ENCODE measurements at places on chromosomes 13 and 19.

GRCh38 chr13:48950501-48950875 lies 25.2 kb upstream of the FNDC3A start:
- DNase-seq = no peak

DNA sequence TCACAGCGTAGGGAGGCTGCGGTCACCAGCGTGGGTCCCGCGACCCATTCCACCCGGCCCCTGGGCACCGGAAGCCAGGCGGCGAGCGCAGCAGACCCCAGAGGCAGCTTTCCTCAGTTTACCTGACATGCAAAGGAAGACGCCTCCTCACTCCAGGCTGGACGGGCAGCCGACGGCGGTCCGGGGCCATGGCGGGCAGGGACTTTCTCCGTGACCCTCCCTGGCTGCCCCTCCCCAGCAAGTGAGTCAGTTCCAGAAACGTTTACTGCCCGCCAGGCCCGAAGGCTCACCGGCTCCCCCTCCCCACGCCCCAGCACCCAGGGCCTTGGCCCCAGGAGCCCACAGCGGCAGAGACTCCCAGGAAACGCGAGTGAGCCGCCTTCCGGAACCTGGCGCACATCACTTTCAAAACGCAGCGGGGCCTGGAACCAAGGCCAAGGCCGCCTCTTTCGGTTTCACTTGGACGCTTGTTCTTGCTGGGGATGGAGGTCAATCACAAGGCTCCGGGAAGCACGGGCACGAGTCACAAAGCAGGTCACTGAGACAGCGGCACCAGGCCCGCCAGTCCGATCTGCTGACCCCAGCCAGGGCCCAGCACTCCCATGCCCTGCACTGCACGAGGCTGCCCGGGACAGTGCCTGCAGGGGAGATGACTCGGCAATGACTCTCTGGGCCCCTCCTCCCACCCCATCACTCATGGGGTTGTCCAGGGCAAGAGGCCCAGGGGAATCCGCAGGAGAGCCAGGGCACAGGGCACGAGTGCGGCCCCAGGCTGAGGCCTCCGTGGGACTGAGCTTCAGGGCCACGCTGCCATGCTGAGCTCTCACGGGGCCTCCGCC lies 5.3 kb downstream of the SBNO2 start:
- DNase-seq = no peak

DNA sequence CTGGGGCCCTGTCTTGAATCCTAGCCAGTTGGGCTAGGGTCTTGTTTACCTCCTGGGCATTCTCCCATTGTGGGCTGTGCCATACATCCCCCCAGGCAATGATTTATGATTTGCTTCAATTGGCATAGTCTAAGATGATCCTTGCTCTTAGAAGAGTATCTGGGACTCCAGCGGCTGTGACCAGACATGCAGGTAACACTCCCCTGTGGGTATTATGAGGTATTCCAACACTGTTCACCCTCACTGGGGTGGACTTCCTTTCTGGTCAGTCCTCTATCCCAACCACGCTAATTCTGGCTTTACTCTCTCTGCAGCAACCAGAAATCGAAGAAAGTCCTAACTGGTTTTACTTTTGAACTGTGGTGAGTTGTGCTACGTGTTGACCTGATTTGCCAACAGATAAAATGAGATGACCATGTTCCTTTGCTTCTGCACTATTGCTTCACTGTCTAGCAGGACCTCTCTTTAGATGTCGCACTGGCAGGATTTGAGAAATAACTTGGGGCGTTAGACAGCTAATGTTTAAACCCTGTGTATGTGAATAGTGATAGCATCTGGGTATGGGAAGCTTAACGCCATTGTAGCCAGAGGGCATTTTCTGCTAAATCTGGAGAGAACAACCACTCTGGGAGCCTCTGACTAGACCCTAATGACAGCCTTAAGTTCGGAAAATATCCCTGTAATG lies 6.7 kb upstream of the LRCH1 start:
- no peak for DNase-seq

DNA sequence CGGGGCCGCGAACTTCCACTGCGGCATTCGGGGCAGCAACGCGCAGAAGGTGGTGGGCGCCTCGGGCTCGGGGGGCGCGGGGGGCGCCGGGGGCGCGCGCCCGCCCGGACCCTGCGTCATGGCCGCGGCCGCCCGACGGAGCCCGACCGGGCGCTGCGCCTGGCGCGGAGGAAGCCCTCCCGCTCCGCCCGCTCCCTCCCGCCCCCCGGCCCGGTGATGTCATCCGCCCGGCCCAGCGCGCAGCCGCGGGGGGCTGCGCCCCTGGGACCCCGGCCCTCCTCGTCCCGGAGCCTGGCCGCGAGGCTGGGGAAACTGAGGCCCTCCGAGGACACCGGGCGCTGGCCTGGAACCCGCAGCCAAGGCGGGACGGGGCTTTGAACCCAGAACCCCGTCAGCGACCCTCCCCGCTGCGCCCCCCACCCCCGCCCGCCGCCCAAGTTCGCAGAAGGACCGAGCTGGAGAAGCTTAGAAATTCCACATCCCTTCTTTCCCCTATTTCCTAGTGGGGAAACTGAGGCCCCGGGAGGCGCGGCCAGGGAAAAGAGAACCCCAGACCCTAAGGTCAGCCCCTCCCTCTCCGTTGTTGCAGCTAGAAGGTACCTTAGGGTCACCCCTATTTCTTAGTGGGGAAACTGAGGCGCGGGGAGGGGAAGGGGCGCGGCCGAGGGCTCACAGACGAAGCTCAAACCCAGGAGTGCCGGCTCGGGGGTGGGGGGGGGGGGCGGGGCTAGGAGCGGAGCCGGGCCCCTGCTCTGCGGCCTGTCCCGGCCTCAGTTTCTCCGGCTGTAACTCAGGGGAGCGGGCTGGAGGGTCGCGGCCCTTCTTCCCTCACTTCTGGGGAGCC lies at the start of gene SHC2:
Gene SHC2 (minus strand): TSS at position 157 of the 844 bp plus-strand sequence. CDS start 37 bp downstream, at position 120.
- DNase-seq = no peak

- no peak for DNase-seq
Measured at GRCh38 chr13:113065406-113066141, 40.0 kb upstream of the F7 start.

GRCh38 chr13:36132376-36132775 lies 1.2 kb upstream of the DCLK1 start:
- no peak for DNase-seq

DNA sequence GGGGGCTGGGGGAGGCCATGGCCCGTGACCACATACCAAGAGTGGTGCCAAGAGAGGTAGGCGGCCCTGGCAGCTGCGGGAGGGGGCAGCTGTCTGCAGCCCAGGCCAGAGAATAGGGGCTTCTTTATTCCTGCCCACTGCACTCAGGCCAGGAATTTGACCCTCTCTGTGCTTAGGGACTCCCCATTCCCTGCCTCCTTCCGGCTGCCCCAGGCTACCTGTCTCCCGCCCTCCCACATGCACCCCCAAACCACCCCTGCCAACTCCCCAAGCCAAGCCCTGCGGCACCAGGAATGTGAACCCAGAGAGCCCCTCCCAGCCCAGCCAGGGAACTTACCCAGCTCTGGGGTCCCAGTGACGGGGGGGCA lies 687 bp downstream of the PLEKHA4 start:
- DNase-seq = no peak

DNA sequence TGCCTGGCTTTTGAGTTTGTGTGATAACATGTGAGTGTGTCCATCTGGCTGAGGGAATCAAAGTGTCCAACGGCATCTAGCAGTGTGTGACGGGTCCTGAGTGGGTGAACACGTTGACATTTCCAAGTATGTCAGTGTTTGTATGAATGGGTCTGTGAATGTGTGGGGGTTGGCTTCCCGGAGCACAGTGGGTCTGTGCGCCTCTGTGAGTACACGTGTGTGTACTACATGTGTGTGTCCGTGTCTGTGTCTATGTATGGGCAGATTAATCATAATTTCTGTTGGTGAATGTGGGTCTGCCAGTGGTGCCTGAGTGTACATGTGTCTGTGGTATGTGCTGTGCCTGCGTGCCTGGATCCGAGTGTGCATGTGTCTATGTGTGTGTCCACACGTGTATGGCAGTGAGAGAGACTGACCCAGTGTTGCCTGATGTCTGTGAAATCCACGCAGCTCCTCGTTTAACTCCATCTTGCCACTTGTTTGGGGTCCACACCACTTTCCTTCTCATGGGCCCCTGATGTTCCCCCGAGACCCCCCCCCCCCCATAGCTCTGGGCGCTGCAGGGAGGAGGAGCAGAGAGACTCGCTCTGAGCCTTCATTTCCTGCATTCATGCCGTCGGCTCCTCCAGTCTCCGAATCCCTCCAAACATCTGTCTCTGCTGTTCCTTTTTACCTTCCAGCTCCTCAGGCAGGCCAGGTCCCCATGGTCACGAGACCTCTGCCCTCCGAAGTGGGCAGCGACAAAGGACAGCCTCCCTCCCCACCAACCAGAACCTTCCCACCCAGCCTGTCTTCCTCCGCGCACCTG lies 5.3 kb downstream of the CCDC8 start:
- no peak for DNase-seq
